ENCODE measurements at places on chromosomes 6 and 20.

DNA sequence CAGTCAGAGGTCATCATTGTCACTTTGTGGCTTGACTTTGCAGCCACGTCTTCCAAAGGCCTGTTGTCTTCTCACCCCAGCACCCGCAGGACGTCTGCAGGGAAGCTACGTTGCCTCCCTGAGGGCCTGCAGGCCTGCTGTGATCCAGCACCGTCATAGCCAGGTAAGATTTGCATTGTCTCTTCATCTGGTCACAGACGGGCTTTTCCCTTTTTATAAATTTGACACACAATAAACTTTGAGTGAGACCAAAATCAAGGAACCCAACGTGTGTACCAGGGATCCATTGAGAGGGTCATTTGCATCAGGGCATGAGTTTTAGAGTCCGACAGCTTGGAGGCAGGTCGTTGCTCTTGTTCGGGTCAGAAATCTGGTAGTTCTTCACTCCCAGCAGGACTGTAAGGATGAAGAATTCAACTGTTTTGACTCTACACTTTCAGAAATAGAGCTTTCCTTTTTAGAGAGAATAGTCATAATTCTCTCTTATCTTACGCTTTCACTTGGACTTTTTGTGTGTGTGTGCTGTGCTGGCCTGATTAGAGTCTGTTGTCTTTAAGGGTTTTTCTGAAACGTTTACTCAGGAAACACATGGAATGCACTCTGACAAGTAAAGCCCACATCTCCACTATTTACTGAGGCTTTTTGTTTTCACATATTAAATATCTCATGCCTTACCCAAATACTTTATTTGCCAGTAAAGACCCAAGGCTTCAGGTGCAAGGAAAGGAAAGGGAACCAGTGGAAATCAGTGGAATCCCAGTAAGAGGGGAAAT lies 177.2 kb upstream of the TAB2 start:
- DNase-seq: peak; percentile 26

DNA sequence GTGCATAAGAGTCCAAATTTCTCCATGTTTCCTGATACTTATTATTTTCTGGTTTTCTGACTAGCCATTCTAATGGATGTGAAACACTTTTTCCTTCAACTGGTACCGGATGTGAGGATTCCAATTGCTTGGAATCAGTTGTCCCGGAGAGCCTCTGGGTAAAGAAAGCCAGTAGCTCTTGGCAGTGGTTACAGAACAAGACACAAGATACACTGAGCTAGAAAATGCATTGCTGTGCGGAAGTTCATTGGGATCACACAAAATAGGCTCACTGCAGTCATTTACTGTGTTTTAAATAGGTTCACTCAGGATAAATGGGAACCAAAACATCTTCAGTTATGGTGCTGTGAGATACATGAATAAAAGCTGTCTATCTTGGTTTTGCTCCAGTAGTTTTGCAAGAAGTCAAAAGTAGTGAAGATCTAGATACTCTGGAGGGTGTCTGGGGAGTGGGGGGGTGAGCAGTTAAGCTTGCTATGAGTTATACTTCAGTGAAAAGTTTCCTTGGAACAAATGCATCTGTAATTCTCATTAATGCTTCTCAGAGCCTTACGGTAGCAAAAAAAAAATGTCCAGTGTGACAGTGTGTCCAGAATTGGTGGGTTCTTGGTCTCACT lies 54.4 kb upstream of the RNF182 start:
- DNase-seq: no peak

GRCh38 chr20:43981540-43981939 lies 66.9 kb downstream of the TOX2 start:
- no peak for DNase-seq

GRCh38 chr6:147549531-147549930 lies 41.0 kb downstream of the SAMD5 start:
- no peak for DNase-seq

- DNase-seq: no peak
These were observed 14.8 kb downstream of the AKAP12 start for GRCh38 chr6:151254451-151255081.

DNA sequence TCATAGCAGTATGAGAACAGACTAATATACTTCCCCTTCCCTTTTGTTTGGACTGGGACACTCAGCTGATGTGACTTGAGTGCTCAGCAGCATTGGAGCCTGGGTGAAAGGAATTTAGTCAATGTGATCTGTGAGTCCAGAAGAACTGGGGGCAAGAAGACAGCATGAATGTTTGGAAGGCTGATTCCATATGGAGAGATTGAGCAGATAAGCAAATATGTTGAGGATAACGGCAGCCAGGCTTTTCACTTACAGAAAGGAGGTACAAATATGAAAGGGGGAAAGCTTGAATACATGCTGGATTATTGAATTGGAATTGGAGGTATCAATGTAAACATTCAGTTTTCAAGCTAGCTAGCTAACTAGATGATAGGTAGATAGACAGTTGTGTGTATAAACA lies 37.8 kb upstream of the SMAP1 start:
- no peak for DNase-seq

GRCh38 chr20:57619051-57619831 lies 985 bp downstream of the ZBP1 start:
- peak; percentile 44 for DNase-seq

DNA sequence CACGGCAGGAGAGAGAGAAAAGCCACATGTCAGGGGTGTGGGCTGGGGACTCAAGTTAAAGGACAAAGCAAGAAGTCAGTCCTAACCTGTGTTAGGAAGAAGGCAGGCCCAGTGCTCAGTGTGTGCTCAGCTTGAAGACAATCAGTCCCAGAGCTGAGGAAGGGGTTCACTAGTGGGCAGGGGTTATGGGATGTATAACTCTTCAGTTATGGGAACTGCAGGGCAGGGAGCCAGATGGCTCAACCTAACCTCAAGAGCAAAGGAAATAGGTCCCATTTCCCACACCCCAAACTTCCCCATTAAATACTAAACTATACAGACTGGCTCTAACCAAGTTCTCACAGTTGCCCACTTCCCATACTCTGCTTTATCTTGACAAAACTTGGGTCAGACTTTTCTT lies 7.4 kb upstream of the SSTR4 start:
- DNase-seq: no peak

DNA sequence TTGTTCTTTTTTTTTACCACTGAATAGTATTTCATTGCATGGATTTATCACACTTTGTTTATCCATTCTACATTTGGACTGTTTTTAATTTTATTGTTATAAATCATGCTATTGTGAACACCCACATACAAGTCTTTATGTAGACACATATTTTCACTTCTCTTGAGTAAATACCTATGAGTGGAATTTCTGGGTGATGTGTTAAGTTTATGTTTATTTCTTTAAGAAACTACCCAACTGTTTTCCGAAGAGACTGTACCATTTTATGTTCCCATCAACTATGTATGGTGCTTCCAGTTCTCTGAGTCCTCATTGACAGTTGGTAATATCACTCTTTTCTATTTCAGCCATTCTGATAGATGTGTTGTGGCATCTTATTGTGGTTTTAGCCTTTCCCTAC lies 54.0 kb downstream of the RIN2 start:
- no peak for DNase-seq

GRCh38 chr6:98905759-98906158 lies 42.0 kb downstream of the FBXL4 start:
- DNase-seq: no peak

DNA sequence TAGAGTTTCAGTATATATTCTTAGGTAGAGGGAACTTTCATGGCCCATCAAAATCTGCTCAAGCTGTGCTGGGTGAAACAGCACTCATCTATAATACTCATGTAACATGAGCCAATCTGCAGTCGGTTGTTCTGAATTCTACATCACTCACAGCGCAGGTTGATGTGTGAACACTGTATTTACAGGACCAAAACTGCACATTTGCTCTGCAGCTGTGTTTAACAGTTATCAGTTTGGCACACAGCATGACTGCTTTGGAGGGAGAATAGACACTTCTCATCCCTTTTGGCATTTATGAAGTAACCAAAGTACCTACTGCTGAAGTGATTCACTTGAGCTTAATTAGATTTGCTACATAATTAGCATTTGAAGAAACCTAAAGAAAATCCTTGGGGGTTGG lies 225.1 kb downstream of the BCKDHB start:
- DNase-seq: no peak

DNA sequence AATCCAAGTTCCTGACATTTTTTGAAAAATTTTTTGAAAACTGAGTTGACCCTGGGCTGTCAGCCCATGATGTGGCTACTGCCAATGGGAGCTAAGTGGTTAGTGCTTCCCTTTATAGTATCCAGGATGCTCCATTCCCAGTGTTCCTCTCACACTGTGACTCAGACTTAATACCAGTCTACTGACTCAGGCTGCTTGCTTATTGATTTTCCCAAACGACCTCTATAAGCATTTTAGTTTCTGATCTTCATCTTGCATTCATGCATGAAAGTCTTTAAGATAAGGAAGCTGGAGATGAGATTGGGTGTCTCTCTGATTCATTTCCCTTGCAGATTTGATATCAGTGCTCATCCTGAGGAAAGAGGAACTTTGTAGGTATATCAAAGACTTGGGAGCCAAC lies 560.0 kb downstream of the TBC1D32 start:
- no peak for DNase-seq

DNA sequence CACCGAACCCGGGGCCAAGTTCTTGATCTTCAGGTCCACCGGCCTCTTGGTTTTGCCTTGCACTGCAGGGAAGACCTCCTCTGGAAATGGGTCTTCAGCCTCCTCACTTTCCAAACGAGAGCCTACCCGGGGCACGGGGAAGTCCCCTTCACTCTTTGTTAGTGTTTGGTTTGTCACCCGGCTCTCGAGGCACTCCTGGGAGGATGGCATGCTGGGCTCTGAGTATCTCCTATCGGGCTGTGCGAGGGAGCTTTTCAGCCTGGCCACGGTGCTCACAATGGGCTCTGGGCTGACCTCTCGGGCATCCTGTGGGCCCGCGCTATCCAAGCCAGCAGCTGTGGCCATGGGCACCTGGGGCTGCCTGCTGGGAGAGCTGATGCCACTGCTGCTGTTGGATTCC lies 8.1 kb downstream of the TAGAP start:
- no peak for DNase-seq

DNA sequence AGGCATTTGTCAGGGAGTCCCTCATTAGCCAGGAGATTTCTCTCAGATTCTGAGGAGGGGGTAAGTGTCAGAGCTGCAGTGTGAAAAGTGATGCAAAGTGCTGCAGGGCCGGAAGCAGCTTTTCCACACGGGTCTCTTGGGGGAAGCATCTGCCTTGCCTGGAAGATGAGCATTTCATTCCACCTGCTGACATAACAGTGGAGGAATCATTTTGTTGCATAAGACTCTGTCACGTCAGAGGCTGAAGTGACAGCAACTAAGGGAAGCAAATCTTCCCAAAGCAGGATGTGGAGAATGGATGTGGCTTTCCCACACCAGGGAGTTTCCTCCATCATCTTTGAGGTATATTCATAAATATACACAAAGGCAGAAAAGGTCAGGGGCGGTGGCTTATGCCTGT lies 22.8 kb downstream of the DCBLD1 start:
- DNase-seq: no peak
